ENCODE measurements at places on chromosomes 11 and 22.

- DNase-seq, result no peak
Observed at GRCh38 chr11:109165035-109165434, 257.0 kb upstream of the C11orf87 start.

GRCh38 chr11:125069796-125070195 lies 6.7 kb downstream of the SLC37A2 start:
- no peak for DNase-seq

GRCh38 chr11:68146704-68147474 lies 25.7 kb upstream of the CHKA start:
- no peak for DNase-seq

DNA sequence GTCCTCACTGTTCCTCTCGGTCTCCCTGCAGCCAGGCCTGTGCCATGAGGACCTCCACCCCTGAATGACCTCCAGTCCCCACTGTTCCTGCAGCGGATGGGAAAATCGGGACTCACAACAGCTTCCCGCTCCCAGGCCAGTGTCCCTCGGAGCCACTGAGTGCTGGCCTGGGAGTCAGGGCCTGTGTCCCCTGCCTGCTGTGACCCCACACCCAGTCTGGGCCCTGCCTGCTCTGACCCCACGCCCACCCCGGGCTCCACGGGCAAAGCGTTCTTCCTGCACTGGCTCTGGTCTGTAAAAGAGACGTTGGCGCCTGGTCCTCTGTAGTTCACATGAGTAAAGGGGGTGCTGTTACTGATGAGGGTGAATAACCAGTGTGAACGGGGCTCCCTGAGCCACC lies 73.0 kb upstream of the SHISAL1 start:
- DNase-seq, result no peak

DNA sequence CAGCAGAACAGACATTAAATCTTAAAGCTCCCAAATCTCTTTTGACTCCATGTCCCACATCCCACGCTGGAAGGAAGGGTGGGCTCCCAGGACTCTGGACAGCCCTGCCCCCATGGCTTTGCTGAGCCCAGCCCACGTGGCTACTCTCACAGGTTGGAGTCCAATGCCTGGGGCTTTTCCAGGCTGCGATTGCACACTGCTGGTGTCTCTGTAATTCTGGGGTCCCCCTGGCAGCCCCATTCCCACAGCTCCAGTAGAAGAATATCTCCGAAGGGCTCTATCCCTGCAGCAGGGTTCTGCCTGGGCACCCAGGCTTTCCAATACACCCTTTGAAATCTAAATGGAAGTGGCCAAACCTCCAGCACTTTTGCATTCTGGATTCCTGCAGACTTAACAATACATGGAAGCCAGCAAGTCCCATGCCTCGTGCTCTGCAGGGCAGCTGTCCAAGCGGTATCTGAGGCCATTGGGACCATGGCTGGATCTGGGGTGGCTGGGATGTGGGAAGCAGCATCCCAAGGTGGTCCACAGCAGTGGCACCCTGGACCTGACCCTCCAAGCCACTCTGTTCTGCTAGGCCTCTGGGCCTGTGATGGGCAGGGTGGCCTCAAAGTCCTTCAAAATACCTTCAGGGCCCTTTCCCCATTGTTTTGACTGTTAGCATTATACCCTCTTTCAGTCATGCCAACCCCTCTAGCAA lies 47.9 kb upstream of the TH start:
- DNase-seq, result no peak

- DNase-seq, result no peak
Observed at GRCh38 chr11:116731097-116731761, 41.6 kb downstream of the BUD13 start.

DNA sequence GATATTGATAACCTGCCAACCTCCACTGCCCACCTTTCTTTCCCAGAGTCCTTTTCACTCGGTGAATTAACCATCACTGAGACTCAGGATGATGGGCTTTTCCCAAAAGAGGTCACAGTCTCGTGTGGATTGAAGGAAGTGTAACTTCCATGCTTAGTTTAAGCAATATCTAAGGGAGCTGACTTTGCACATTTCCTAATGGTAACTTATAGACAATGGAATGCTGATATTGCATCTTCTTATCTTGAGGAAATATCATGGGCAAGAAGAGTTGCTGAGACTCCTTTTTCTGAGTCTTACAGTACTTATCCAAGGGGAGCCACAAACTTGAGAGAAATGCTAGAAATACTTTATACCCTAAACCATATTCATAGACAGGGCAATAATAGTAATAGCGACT lies 8.8 kb downstream of the BARX2 start:
- DNase-seq, result no peak

- no peak for DNase-seq
Observed at GRCh38 chr22:43002202-43002586, 12.8 kb downstream of the PACSIN2 start.

DNA sequence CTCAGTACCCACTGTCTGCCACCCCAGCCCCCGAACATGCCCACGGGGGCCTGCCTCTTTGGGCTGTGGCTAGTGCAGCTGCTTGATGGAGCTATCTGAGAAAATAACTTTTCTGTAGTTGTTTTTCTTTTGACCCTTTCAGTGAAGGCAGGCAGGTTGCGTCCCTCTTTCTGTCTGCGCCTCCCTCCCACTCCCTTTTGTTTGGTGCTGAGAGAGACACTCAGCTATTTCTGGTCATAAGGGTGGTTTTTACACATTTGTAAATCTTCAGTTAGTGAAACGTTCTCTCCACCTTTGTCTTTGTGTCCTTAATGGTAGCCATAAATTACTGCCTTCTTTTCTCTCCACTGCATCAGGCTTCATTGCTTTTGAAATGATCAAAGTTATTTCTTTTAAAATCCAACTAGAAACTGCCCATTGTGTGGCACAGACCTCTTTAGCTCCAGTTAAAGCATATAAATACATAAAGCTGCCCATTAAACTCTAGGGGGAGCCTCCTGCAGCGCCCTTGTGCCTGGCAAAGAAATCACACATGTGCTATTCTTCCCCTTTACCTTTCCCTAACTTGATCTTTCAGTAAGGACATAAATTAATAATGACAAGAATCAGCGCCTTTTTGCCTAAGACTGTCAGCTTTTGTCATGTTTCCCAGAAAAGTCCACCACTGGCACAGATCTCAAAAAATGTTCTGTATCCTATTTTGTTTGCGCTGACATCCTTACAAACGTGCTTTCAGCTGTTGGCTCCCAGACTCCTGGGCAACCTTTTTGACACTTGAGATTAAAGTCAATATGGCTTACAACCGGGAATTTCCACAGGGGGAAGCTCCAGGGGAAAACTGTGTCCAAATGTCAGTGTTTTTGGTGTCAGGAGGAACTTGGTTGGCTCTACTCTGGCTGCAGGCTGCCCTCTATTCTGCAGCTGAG lies 1.7 kb upstream of the SCUBE2 start:
- DNase-seq, result no peak

- DNase-seq, result no peak
Observed at GRCh38 chr22:20268279-20269012, at the start of gene RTN4R. Gene RTN4R (minus strand): TSS chr22:20268318. CDS start chr22:20268092, 226 bp downstream.

DNA sequence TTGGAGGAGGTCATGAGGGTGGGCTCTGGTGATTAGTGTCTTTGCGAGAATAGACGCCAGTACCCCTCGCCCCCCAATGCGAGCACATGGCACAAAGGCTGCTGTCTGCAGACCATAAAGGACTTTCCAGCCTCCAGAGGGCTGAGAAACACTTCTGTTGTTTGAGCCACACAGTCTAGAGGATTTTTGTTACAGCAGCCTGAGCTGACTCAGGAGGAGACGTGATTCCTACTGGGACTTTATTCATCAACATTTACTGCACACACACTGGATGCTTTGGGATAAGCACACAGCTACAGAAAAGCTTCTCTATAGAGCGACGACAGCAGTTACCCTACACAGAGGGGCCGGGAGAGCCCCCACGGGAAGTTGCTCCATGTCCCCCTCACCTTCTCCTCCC lies 345.0 kb downstream of the CTTN start:
- no peak for DNase-seq

DNA sequence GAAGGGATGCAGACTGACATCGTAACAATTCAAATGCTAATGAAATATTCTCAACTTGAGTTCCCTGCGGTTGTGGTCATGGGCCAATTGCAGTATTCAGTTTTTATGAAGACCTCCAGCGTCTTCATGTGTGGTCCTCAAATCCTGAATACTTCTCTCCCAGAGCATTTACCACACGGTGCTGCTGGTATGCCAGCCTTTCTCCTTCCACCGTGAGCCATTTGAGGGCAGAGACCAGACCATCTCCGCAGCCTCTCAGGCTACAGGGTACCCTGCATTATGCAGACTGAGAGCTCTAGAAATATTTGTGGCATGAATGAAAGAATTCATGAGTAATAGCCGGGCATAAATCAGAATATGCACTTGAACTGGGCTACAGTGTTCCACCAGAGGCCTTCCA lies 289.7 kb downstream of the ST3GAL4 start:
- DNase-seq, result no peak

DNA sequence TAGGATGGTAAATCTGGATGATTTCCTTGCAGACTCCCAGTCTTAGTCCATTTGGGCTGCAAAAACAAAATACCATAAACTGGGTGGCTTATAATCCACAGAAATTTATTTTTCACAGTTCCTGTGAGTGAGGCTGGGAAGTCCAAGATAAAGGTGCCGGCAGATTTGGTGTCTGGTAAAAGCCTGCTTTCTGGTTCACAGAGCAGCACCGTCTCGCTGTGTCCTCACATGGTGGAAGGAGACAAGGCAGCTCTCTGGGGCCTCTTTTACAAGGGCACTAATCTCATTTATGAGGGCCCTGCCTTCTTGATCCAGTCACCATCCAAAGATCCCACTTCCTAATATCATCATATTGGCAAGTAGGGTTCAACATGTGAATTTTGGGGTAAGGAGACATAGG lies 8.9 kb downstream of the USP47 start:
- DNase-seq, result no peak
